ENCODE measurements at places on chromosomes 2 and 18.

DNA sequence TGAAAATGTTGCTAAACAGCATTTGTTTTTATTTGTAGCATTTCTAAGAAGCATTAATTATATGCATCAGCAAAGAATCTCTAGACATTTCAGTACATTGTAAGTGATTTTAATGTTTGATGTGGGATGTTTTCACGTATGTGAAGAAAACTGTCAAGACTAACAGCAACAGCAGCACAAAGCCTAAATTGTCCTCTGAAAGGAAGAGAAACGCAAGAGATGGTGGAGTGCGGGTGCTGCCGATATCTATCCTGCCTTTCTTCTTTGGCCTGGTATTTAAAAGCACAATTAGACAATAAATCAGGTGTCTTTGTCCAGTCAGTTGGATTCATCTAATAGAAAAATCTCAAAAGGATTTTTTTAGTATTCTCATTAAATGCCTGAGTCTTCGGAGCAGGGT lies 3.1 kb downstream of the TWIST2 start:
- peaks cover 11% of the 10 kb centered on the region for H3K4me1 ChIP-seq
- H3K27ac ChIP-seq: no peak overlapping the region
- peaks cover 56% of the 10 kb centered on the region for H3K27me3 ChIP-seq

- no peak overlapping the region for H3K27ac ChIP-seq
- H3K27me3 ChIP-seq: no peaks in the 10 kb centered on the region
- H3K36me3 ChIP-seq: no peaks in the 10 kb centered on the region
- no peak overlapping the region for H3K4me3 ChIP-seq
Measured at GRCh38 chr18:74947417-74947816, 261.5 kb downstream of the PTGR3 start.

DNA sequence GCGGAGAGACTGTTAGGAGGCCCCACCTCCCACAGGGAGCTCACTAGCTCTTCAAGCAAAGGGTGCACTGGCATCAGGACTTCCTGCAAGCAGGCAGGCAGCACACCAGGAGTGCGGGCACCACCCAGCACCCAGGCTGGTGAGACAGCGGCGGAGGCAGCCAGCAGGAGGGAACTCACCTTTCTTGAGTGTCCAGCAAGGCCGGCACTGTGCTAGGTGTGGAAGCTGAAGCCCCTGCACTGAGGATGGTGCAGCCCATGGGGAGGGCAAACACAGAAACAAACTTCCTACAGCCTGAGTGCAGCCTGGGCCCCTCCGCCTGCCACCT lies 100.7 kb upstream of the ID2 start:
- H3K27ac ChIP-seq: no peak overlapping the region
- H3K27me3 ChIP-seq: no peaks in the 10 kb centered on the region
- H3K36me3 ChIP-seq: no peaks in the 10 kb centered on the region
- no peak for DNase-seq
- no peak overlapping the region for H3K4me3 ChIP-seq

DNA sequence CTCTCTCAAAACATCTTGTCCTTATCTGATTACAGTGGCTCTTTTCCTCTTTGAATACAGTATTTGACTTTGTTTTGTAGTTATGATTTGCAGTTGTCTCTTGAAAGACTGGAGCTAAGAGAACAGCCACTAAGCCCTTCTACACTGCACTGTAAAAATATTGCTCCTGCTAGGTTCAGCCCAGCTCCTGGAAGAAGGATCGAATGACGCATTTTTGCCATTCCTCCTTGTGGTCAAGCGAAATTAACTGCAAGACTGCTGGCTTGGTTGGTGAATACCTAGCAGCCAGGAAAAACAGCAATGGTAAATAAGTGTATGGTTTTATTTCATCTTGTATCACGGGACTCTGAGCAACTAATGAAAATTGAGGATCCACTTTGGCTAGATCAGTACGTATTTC lies 407.8 kb upstream of the CDH2 start:
- DNase-seq: peak; percentile 8
- no peaks in the 10 kb centered on the region for H3K4me1 ChIP-seq
- no peaks in the 10 kb centered on the region for H3K27me3 ChIP-seq
- H3K36me3 ChIP-seq: no peaks in the 10 kb centered on the region
- no peak overlapping the region for H3K4me3 ChIP-seq

Data from hepatocyte (in vitro differentiated cells).